ENCODE measurements at places on chromosomes 12 and 14.
A peak's percentile ranks its signal among the peaks of the same experiment; 100 is the strongest.

DNA sequence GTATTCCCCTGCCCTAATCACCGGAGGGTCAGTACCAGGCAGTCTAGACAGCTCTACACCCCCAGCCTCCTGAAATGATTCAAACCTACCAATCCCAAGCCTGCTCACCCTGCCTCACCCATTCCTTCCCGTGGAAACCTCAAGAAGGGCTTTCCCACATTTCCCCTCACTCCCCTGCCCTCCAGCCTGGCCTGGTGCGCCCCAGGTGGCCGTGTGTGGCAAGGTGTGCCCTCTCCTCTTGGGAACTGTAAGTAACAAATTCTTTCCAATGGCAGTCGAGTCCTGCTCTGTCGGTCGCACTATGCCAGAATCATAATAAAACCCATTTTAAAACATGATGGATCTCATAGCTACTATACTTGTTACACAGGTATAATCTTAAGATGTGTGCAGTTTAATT is 13.9 kb upstream of the DEGS2 start:
- no peak for DNase-seq

DNA sequence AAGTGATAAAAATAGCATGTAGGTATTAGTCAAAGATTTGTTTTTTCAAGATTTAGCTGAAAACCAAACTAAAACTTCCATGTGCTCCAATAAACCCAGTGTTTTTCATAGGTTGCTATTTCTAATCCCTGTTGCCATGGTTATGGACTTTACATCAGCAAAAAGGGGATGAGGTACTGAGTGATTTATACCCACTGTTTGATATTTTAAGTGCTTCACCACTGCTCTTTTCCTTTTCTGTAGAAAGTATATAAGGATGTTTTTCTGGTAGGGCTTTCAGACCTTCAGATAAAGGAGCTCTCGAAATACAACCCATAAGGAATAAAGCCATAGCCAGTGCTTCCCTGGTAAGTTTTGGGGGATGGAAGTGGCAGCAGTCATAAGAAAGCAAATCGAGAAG is at the start of gene OTOGL:
TSS of gene OTOGL (plus strand) at position 279 of the 400 bp plus-strand sequence. CDS start 109,895 bp downstream, outside the sequence.
- DNase-seq = no peak

DNA sequence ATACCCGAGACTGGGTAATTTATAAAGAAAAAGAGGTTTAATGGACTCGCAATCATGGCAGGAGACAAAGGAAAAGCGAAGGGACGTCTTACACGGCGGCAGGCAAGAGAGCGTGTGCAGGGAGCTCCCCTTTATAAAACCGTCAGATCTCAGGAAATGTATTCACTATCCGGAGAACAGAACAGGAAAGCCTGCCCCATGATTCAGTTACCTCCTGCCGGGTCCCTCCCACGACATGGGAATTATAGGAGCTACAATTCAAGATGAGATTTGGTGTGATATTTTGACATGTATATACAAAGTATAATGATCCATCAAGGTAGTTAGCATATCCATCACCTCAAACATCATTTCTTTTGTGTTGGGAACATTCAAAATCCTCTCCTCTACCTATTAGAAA is 2.3 kb upstream of the CDCA4 start:
- no peak for DNase-seq

- no peak for DNase-seq
These were observed 79.9 kb downstream of the PHLDA1 start for GRCh38 chr12:75951399-75952278.

- no peak for DNase-seq
These were observed 60.8 kb upstream of the SCN8A start for GRCh38 chr12:51530208-51530607.

DNA sequence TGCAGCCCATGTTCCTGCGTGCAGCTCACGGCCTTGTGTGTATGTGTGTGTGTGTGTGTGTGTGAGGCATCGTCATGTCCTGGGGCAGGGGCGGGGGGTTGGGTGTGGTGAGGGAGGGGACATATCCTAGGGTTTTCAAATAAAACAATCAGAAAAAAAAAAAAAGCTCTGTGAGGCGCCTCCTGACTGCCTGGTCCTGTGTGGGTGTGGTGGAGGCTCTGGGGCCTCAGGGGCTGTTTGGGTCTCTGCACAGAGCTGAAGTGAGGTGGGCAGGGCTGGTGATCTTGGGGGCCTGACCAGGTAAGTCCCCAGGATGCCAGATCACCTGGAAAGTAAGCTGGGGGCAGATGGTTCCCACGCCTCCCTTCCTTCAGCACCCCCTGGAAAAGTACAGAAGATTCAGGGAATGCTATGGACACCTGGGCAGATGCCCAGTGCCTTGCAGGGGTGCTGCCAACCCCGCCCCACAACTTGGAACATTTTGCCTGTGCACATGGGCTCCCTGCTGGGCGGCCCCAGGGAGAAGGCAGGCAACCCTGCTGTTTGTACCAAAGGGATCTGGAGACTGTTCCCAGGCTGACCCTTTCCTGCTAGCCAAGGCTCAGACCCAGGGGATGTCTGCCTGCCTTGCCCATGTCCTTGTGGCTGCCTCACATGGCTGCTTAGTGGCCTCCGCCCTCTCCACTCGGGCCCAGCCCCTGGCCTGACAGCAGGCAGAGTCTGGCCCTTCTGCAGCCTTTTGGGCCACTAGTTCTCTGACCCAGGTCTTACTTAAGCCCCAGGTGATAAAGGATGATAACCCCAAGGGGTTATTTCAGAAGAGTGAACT is 28.8 kb downstream of the CLSTN3 start:
- no peak for DNase-seq

GRCh38 chr14:91942946-91943345 is 4.5 kb downstream of the FBLN5 start:
- no peak for DNase-seq

DNA sequence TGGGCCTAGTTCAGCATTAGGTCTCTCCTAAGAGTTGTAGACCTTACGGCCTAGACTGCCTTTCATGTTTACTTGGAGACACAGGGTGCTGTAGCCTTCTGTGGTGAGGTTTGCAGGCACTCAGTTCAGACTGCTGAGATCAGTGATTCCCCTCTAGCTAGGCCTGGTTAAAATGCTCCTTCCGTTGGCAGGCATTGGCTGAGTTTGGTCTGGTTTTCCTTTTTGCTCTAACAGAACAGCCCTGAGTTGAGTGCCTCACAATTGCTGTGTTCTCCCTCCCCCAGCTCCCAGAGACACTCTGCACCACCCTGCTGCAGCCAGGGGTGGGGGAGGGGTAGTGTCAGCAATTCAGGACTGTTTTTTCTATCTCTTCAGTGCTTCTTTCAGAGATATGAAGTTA is 178.9 kb upstream of the DYRK2 start:
- DNase-seq = no peak

DNA sequence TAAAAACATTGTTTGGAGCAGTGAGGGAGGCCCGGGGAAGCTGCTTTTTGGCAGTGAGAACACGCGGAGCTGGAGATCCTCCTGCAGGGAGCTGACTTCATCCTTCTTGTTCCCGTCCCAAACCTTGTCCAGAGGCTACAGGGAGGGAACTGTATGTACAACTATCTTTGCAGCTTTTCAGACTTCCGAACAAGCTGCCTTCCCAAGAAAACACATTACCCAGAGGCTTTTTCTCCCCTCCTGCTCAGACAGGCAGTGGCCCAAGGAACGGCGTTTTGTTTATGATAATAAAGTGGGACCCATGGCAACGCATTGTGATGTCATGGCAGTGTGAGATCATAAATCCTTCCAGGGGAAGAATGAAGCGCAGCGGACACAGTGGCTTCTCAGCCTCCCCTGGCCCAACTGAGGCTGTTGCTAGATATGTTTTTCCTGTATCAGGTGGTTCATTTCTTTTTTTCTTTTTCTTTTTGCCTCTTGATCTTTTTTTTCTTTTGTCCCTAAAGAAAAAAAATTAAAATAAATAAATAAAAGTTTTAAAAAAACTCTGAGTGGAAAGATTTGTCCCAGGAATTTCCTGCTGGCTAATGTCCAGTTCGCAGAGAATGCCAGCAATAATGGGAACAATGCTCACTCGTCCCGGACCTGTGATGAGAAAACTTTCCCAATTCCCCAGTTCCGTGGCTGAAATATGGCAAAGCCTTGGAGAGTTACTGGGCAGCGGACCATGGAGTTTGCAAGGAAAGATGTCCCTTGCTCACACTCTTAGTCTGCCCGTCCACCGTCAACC is 103.4 kb upstream of the MAP1LC3B2 start:
- DNase-seq = no peak

DNA sequence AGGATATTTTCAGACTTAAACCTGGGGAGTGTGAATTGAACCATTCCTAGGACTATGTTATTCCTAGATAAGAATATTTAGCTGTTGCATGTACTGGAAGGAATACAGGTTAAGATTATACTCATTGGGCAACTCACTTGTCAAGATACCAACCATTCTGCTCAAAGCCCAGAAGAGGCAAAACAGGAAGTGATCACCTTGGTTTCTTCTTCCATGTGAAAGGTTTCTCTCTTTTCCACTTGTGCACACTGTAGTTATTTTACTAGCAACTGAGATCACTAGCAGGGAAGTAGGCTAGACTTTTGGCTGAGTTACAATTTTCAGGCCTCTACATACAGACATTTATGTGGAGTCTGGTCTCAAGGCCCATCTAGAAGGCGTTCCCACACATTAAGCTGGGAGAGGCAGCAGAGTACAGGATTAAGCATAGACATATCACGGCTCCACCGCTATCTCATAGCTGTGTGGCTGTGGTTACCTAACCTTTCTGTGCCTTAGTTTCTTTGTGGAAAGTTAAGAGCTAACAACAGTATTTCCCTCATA is 83.9 kb upstream of the FERMT2 start:
- DNase-seq = no peak

GRCh38 chr12:45938566-45938965 is 51.8 kb downstream of the SCAF11 start:
- no peak for DNase-seq

DNA sequence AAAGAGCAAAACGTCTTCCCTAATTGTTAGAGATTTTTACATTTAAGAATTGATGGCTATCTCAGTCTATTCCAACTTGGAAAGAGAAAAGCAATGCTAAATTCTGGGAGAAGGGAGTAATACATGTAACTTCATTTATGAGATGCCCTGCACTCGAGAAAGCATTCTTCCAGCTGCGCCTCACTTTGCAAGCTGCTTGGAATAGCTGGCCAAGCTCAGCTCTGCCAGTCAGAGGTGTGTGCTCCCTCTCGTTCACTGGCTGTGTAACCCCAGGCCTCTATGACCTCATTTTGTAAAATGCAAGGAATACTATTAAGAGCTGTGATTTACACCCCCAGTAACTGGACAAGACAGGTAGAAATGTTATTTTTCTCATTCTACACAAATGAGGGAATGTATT is 79.1 kb downstream of the OTX2 start:
- DNase-seq = no peak

DNA sequence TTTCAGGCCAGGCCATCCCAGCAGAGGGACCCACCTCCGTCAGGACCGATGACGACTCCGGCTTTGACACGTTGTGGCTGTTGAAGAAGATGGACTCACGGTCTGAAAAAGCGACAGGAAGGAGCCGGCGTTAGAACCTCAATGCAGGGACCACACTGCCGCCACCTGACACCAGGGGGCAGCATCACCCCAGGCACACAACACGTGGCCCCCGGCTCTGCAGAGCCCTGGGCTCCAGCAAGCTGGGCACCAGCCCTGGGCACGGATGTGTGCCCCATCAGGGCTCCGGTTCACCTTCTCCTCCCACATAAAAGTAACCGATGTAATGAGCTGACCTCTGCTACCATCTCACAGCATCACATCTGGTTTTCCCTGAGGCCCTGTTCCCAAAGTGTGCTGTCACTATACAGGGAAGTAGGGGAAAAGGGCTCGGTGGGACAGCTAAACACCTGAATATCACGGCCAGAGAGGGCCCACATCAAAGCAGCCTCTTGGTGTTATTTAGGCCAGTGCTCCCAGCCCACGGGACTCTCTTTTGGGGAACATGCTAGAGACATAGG is 29.0 kb downstream of the CHGA start:
- peak; percentile 67 for DNase-seq

DNA sequence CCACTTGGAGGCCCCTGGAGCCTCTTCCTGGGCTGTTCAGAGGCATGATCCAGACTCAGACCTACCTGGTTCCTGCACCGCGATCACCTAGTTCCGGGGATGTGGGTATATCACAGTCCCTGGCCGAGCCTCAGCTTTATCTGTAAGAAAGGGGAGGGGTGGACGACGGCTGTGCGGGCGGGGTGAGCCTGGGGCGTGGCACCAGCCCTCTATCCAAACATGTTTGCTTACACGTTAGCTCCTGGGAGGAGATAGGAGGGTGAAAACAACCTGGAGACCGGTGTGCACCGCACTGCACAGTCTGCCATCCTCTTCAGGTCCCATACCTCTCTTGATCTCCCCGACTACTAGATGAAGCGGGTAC is 1.2 kb downstream of the ANKRD9 start:
- DNase-seq = no peak

DNA sequence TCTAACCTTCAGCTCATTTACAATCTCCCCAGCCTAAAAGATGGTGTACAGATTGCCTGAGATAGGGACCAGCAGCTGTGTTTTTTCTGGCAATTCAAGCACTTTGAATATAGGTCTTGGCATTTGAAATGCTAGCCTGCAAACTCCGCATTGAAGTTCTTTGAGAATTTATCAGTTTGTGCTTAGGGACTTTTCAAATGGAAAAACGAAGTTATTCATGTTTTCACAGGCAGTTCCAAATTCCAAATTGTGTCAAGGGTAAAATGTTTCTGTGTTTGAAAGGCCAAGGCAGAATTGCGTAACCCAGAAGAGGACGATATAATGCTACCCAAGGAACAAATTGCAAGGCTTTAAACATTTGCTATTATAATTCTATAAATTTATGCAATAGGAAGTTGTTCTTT is 168.9 kb upstream of the RASSF8 start:
- no peak for DNase-seq

DNA sequence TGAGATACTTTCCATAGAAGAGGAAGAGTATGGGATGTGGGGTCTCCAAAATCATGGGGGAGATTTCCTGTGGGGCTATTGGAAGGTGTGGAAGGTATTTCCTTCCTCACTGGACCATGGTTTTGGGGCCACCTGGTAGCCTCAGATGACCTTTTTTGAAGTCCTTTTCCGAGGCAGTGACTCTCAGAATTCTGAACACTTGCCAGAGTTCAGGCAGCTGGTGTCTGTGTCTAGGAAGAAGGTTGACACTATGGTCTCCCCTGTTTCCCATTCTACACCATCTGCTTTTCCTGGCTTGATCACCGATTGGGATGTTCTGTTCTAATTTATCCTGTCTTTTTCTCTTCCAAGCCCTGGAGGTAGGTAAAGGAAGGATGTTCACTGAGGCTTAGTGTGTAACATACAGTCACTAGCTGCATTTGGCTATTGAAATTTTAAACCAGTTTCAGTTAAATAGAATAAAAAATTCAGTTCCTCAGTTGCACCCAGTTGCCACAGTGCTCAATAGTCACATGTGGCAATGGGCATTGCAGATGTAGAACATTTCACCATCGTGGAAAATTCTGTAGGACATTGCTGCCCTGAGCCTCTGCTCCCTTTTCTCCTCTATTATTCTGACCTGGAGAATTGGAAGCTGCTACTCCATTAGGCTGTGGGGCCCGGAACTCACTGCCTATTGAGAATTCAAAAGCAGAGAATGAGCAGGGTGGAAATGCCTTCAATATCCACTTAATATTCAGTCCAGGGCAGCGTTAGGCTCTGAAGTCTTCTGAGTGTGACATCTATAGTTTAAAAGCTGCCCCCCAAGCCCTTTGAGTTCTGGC is 11.0 kb upstream of the PLEKHG3 start:
- DNase-seq = no peak

GRCh38 chr14:85063747-85064146 is 466.2 kb upstream of the FLRT2 start:
- no peak for DNase-seq

GRCh38 chr12:19261773-19262172 is 132.2 kb downstream of the PLEKHA5 start:
- no peak for DNase-seq
